ENCODE measurements at places on chromosomes 1 and 21.
A peak's percentile ranks its signal among the peaks of the same experiment; 100 is the strongest.

- DNase-seq = peak; percentile 40
Observed at GRCh38 chr1:207020709-207021107, 11.8 kb downstream of the C1orf116 start.

DNA sequence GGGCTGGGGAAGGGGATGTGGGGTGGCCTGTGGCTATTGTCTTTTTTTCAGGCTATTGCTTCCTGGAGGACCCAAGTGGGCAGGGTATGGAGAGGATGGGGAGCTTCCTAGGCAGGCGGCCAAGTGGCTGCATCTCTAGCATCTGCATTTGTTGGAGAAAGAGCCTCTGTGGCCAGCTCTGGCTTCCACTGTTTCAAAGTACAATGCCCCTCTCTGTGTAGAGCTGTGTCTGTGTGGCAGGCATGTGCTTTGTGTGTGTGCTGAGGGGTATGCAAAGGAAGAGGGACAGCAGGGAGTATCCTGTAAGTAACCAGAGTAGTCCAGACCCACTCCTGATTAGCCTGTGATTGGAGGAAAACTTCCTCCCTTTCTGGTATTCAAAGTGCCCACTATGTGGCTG lies 40.6 kb downstream of the KCNA2 start:
- no peak for DNase-seq

- no peak for DNase-seq
Observed at GRCh38 chr1:62377043-62377562, 57.9 kb upstream of the KANK4 start.

DNA sequence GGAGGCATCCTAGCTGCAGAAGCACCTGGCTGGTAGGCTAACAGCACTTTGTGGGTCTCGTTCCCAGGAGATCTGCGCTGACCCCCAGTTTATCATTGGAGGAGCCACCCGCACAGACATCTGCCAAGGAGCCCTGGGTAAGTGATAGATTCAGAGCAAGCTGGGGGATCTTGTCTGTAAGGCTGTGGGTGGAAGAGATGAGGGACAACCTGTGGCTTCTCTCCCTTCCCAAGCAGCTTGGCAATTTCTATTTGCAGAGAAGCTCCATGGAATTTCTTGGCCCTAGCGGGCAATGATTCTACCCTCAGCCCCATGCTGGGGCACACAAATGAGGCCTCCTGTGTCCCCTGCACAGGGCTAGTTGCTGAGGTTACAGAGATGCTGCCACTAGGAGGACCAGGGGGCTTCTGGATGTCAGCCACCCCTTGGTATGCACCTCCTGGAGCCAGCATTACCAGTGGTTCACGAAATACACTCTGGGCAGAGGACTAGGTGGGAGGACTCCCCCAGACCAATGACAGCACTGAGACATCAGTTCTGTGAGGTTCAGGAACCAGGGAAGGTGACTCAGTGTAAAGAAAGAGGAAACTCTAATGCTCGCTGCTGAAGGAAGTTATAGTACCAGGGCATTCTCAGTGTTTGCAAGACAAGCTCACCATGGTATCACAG lies 5.5 kb downstream of the CAPN2 start:
- DNase-seq = peak; percentile 48

DNA sequence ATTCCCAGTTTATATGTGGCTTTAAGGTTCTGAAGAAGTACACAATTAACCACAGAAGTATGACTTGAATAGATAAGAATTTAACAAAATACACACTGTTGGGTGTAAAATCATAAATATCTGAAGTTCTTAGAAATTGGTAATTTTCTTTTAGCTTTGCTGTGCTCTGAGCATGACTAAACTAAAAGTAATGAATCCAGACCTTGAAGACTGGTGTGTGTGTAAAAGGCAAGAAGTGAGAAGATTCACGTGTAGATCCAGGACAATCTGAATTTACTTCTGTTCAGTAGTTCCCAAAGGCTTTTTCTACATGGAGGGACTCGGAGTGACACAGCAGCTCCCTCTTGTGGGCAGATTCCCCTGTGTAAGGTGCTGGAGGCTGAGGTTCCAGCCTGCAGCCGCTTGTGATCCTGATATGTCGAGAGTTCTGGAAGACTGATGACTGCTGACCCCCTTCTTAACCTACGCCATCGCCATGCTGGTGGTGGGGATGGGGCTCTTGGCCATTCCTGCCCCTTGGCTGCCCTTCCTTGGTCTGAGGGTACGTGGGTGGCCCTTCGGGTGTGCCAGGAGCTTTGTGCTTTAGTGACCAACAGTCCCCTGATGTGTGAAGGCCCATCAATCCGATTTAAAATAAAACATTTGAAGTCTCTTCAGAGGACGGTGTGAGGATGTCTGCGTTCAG lies 62.7 kb downstream of the ADARB1 start:
- peak; percentile 55 for DNase-seq

- no peak for DNase-seq
Observed at GRCh38 chr1:61047061-61047460, 35.3 kb upstream of the NFIA start.

DNA sequence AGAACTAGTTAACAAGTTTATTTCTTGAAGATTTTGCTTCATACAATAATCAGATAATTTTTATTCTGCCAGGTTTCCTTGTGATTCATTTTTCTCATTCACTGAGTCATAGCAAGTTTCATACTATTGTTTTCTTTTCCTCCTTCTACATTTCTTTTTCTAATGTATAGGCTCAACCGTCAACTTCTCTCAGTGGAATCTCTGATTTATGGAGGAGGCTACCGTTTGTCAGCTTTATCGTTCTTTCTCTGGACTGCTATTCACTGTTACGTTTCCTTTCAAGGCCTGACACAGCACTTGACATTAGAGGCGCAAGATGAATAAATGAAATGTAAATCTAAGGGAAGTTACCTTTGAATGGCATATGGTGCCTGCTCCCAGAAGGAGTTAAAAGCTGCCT lies 284.3 kb upstream of the NR5A2 start:
- no peak for DNase-seq

DNA sequence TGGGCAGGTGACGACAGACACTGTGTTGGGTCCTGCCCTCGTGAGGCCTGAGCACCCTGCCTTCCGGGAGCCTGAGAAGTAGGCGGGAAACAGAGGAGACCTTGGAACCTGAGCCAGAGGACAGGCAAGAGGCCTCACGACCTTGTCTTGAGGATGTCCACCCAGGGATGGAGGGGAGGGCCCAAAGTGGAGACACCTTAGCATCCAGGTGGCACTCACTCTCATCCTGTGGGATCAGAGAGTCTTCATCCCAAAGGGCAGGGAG lies 347.2 kb downstream of the NPHP4 start:
- no peak for DNase-seq

DNA sequence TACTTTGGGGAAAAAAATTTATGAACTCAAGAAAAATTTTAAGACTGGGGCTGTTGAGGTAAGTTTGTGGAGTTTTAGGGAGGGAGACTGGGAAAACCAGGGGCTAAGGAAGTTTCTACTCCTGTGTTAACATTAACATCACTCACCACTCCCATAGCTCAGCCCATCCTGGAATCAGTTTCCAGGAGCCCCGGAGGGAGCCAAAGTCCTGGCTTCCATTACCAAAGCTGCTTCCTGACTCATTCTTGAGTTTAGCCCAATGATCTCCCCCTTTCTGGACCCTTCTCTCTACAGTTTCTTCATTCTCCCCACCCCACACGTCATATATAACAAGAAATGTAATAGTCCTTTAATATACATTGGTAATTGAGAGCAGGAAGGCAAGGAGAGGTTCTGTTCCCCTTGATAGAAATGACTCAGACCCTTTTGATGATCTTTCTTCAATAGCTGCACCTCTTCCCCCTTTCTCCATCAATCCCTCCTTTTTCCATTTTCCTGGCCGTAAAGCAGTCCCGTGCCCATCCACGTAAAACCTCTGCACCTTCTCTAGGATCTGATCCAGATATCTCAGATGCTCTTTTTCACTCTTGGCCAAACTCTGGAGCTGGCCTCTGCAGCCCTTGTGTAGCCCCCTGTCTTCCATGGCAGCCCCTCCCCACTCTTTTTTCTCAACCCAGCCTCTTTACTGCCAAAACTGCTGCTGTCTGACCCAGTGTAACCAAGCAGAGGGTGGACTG lies 4.6 kb upstream of the PIAS3 start:
- no peak for DNase-seq

DNA sequence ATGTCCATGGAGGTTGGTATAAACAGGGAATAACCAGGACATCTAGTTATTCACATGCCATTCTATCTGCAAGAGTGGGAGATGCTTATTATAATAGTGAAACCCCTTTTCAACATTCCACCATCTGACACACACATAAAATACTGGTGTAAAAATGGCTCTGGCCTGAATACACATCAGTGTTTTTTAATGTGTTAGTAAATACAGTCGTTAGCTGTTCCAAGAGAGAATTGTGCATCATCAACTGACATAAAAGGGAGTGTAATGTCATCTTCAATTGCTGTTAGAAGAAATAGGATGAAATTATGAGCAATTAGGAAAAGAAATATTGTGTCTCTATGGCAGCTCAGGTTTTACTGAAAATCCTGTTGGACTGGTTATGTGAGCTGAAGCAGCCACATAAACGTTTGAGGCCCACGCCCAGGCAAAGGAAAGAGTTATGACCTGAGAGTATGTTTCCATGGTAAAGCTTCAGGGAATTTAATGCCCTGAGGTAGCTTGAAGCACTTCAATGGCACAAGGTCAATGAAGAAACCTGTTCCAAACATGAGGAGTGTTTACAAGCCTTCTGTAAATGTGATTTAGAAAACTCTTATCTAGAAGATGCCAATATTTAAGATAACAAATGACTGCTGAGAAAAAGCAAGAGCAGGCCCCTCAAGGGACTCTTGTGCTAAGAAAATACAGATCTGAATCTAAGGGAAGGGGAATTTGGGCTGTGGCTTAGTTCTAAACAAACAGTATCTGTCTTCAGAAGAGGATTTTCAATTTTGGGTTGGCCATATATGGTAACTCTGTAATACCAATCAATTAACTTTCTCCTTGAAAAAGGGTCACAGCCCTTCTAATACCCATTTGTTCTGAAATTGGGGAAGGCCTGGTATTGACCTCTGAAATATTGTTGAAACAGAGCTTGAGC lies 384.3 kb downstream of the SEC16B start:
- DNase-seq = no peak

GRCh38 chr1:2543543-2544092 lies 12.6 kb upstream of the TNFRSF14 start:
- DNase-seq = no peak

GRCh38 chr1:60394436-60394835 lies 320.9 kb upstream of the C1orf87 start:
- DNase-seq = no peak

- DNase-seq = no peak
Observed at GRCh38 chr1:88701275-88701674, 17.2 kb downstream of the PKN2 start.

DNA sequence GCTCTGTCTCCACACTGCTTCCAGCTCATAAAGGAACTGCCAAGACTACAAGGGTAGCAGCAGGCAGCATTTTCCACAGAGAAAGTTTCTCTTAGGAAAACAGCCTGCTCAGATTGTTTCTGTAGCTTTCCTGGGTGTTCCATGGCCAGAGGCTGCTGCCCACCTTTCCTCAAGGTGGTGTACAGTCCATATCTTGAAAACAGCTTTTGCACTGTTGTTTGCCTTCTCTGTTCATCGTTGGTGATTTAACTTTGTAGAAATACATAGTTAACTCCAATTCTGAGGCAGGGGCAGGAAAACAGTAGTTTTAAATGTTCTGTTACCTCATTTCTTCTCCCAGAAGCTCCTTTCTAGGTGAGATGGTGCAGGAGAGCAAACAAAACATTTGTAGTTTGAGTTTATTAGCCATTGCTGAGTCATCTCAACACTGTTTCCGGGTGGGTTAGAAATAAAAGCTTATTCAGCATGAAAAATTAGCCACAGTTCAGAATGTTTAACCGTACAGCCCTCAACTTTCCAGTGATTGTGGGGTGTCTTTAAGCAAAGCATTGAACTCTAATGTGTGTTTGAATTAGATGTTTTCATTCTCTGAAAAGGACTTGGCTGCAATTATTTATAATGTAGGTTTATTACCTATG lies 41.7 kb downstream of the DIP2A start:
- DNase-seq = no peak

DNA sequence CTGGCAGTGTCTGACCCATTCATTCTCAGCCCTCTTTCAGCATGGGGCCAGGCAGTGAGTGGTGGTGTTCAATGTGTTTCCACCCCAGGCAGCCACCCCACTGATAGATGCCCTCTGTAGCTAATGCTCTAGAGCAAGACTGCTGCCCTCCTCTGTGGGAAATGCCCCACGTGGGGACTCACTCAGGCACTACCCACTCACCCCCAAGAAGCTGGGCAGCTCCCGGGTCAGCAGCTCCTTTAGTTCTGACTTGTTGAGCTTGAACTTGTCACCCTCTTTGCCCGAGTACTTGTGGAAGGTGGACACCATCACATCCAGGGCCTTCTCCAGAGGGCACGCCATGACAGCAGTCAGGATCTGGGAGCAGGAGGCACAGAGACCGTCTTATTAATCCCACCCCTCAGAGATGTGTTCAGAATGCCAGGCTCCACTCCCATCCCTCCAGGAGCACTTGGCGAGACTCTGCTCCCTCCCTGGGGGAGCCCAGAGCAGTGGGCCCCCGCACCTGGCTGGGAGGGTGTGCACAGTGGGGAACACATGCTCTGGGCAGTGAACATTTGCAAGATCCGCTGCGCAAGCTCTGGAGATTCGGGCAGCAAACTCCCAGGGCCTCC lies 1.0 kb downstream of the S100A4 start:
- no peak for DNase-seq

- DNase-seq = no peak
Observed at GRCh38 chr21:16773206-16773605, 739.6 kb upstream of the CXADR start.

DNA sequence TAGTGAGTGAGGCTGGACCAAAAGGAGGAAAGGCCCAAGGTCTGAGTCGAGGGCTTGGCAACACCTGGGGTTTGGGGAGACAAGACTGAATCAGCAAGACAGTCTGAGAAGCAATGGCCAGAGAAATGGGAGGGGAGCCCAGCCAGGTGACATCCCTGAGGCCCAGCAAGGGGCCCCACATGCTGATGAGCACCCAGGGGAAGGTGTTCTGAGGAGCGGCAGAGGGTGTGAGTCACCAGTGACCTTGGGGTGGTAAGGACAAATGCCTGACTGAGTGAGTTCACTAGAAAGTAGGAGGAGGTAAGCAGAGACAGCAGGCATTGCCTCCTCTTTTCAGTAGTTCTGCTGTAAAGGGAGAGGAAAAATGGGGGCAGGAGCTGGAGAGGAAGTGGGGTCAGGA lies 192.4 kb upstream of the GALNT2 start:
- no peak for DNase-seq

DNA sequence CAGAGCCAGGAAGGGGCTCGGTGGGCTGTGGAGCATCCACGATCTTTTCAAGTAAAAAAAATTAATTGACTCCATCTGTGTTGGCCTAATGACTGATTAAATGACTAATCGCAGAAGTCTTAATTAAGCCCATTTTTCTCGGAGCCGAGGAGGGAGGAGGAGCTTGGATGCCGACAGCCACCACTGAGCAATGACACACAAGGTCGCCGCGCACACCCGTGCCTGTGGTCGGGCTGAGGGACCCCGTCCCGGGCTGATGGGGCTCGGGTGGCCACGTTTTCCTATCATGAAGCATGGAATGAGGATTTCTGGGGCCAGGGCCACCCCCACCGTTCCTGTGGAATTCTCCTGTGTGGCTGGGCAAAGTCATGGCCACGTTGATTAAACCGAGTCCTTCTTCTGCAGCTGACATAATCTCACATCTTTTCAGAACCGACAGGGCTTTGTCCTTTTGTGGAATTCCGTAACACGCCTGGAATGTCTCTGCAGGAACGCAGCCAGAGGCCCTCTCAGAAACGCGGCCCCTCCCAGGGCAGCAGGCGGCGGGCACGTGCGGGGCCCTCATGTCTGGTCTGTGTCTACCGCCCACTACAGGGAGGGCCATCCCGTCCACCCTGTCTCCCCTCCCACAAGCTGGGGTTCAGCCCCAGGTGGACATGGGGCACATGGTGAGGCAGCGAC lies 60.7 kb downstream of the MORN1 start:
- DNase-seq = no peak
